Activated CD8-positive, alpha-beta memory T cell treated with anti-CD3 and anti-CD28 coated beads for 1 hour (primary cell): ENCODE measurements at places on chromosomes 1 and 21.

- DNase-seq = no peak
Observed at GRCh38 chr1:20530901-20531300, 21.5 kb upstream of the FAM43B start.

DNA sequence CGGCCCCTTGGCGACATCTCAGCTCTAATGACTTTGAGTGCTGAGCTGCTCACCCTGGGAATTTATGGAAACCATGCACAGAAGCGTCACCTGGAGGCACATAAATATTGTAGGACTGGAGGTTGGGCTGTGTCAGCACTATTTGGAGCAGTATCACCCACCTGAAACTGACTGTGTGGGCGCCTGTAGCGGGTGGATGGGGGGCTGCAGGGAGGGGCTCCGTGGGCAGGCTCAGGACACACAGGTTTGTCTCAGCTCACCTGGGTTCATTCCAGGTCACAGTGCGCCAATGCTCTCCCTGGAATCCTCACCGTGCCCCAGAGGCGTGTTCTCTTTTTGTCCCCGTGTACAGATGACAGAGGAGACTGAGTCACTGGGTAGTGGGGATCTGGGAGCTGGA is 74.8 kb upstream of the ACTL8 start:
- DNase-seq = no peak

GRCh38 chr1:187046293-187046692 is 217.5 kb downstream of the PLA2G4A start:
- DNase-seq = no peak

- no peak for DNase-seq
Observed at GRCh38 chr21:46543306-46543705, 61.6 kb downstream of the S100B start.

GRCh38 chr1:244759158-244759557 is 76.3 kb upstream of the COX20 start:
- DNase-seq = no peak

- DNase-seq = no peak
Observed at GRCh38 chr1:78281580-78281979, 209.2 kb upstream of the PTGFR start.

DNA sequence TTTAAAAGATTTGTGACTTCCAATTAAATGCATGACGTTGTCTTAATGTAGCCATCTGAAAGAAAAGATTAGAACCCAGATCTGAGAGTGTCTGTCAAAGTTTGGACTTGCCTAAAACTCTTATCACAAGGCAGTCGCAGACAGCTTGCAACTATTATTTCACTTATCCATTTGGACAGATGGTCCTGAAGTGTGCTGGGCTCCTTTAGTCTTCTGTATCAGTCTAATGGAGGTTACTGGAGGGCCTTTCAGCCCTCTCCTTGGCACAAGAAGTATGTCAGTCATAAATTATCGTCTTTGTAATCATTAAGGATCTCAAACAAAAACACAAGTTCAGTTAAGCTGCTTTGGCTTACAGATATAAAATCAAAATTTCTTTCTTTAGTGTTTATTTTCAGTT is 15.5 kb downstream of the PROX1 start:
- no peak for DNase-seq
